ENCODE measurements at places on chromosomes 7 and 10. TPM values are rescaled to one million over a fixed set of nuclear protein-coding genes. Genes with fewer than 3 reads are reported as not detected.
A peak's percentile ranks its signal among the peaks of the same experiment; 100 is the strongest.

GRCh38 chr7:150439967-150440366 is 10.5 kb upstream of the GIMAP8 start:
- H3K4me1 ChIP-seq: no peaks in the 10 kb centered on the region
- H3K27me3 ChIP-seq: no peaks in the 10 kb centered on the region
- DNase-seq: no peak
- H3K36me3 ChIP-seq: no peaks in the 10 kb centered on the region
- no peak overlapping the region for H3K4me3 ChIP-seq
- no peak overlapping the region for H3K27ac ChIP-seq

GRCh38 chr10:20984662-20985061 is 87.6 kb upstream of the NEBL start:
- H3K27me3 ChIP-seq: no peaks in the 10 kb centered on the region
- H3K4me3 ChIP-seq: no peak overlapping the region
- no peak overlapping the region for H3K27ac ChIP-seq
- no peaks in the 10 kb centered on the region for H3K4me1 ChIP-seq
- DNase-seq: no peak

GRCh38 chr10:29266641-29267040 is 22.2 kb upstream of the LYZL1 start:
- no peaks in the 10 kb centered on the region for H3K4me1 ChIP-seq
- peaks cover 14% of the 10 kb centered on the region for H3K36me3 ChIP-seq
- DNase-seq: peak; percentile 43
- no peak overlapping the region for H3K27ac ChIP-seq
- H3K4me3 ChIP-seq: no peak overlapping the region
- H3K27me3 ChIP-seq: no peaks in the 10 kb centered on the region

DNA sequence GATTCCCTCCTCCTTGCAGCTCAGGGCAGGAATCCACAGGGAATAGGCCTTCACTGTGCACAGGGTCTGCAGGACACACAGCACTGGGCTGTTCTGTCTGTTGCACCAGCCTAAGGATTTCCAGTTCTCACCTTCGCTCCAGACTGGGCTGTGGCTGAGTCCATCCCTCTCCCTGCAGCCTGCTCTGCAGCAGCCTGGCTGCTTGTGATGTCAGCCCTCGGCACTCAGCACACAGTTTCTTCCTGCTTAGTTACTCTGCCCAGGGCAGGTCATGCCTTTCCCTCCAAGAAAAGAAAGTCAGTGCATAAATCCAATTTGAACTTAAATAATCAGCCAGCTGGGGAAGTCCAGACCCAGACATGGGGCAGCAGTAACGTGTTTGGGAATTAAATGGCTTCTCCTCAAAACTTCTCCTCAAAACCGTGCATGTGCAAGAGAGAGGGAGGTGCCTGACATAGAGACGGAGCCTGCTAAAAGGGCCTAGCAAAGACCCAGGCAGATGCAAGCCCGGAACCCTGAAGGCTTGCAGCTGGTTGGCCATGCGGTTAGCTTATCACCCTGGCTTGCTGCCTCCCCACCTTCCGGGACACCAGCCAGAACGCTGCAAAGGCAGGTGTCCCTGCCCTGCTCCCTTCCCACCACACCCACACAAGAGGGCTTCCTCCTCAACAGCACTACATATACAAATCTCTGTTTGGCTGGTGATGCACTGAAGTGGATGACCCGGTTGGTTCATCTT is 10.9 kb upstream of the GDF2 start:
- H3K27ac ChIP-seq: no peak overlapping the region
- H3K4me1 ChIP-seq: no peaks in the 10 kb centered on the region
- H3K27me3 ChIP-seq: no peaks in the 10 kb centered on the region
- no peak for DNase-seq

- DNase-seq: no peak
- H3K4me1 ChIP-seq: no peaks in the 10 kb centered on the region
- H3K36me3 ChIP-seq: no peaks in the 10 kb centered on the region
- H3K4me3 ChIP-seq: no peak overlapping the region
- no peaks in the 10 kb centered on the region for H3K27me3 ChIP-seq
Observed at GRCh38 chr10:70124415-70124814, 8.2 kb downstream of the AIFM2 start.

GRCh38 chr7:151774951-151775350 is 102.0 kb downstream of the PRKAG2 start:
- no peaks in the 10 kb centered on the region for H3K4me1 ChIP-seq
- no peaks in the 10 kb centered on the region for H3K27me3 ChIP-seq
- H3K36me3 ChIP-seq: peaks cover 3% of the 10 kb centered on the region
- no peak for DNase-seq

DGKI gene
- 0.77 TPM for total RNA-seq

SSC4D gene
- 14.8 TPM for total RNA-seq

A1CF gene
- total RNA-seq: not detected

PPP1R3C gene
- 1.2 TPM for total RNA-seq

TSPAN15 gene
- 7.8 TPM for total RNA-seq

All from H9 (cell line).